Activated naive CD8-positive, alpha-beta T cell treated with anti-CD3 and anti-CD28 coated beads for 36 hours (primary cell): ENCODE measurements at places on chromosomes 13 and 19. TPM values are rescaled to one million over a fixed set of nuclear protein-coding genes. Genes with fewer than 3 reads are reported as not detected.

Gene ZNF575
- total RNA-seq = 2.0 TPM

Gene FGF21
- total RNA-seq = not detected

DNA sequence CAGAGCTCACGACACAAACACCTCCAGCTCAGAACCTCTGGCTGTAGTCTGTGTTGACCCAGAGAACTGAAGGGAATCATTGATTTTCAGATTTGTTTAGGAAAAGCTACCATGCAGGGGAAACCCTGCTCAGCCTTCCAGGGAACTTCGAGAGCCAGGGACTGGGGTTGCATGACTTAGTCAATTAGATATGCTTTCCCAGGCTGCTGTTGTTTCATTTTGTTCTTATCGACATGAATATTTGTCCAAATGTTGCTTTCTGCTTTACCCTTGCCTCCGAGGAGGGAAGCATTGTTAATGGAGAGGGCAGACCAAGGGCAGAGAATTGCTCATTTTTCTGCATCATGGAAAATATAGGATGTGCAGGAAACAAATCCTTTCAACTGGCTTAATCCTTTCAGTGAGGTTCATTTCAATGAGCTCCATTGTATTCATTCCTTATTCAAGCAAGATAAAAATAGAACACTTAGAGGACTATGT lies 82.5 kb downstream of the KLF5 start:
- no peak for DNase-seq

- no peak for DNase-seq
Observed at GRCh38 chr13:106083620-106084350, 451.7 kb downstream of the EFNB2 start.

DNA sequence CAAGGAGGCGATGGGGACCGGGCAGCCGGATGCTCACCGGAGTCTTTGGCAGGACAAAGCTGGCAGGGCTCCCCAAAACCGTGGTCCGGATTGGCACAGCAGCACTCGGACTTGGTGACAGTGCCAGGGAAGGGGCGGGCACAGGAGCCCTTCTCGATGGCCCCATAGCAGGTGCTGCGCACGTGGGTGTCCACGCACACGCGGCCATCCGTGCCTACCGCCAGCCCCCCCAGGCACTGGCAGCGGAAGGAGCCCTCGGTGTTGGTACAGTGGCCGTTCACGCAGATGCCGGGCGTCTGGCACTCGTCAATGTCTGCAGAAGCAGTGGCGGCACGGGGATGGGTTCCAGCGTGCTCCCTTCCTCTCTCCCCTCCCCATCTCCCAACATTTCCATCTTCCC lies 17.9 kb downstream of the FBN3 start:
- DNase-seq = no peak

GRCh38 chr19:4656102-4656501 lies 14.0 kb downstream of the MYDGF start:
- DNase-seq = no peak

Gene TTC9B
- not detected for total RNA-seq

Gene NTF4
- not detected for total RNA-seq

Gene NDUFA7
- total RNA-seq = 84.8 TPM

DNA sequence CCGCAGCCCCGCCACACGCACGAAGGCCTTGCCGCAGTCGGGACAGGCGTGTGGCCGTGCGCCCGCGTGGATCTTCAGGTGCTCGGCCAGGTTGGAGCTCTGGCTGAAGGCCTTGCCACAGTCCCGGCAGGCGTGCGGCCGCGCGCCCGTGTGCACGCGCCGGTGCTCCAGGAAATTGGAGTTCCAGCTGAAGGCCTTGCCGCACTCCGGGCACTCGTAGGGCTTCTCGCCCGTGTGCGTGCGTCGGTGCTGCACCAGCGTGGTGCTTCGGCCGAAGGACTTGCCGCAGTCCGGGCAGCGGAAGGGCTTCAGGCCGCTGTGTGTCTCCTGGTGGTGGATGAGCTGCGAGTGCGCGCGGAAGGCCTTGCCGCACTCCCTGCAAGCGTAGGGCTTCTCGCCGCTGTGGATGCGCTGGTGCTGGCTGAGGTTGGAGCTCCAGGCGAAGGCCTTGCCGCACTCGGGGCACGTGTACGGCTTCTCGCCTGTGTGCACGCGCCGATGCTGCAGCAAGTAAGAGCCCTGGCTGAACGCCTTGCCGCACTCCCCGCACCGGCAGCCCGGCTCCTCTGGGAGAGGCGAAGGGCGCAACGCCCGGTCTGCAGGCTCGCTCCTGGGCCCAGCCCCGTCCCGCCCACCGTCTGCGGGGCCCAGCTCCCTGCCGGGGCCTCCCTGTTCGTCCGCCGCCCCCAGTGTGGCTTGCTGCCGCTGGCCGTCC lies 3.6 kb upstream of the A1BG start:
- DNase-seq = no peak

Gene TSHZ3
- total RNA-seq = 0.06 TPM

- DNase-seq = no peak
Observed at GRCh38 chr13:99540530-99540929, 39.3 kb downstream of the TM9SF2 start.

GRCh38 chr19:19443902-19444680 lies 38.6 kb downstream of the GATAD2A start:
- DNase-seq = no peak

- DNase-seq = no peak
Observed at GRCh38 chr13:94666065-94666464, 46.3 kb downstream of the SOX21 start.

Gene CCNE1
- total RNA-seq = 36.9 TPM

GRCh38 chr13:41193919-41194824 lies at the start of gene KBTBD7:
Gene KBTBD7, minus strand, starts transcription at chr13:41194569. Its CDS starts 312 bp downstream, at chr13:41194257.
- peak; percentile 97 for DNase-seq

DNA sequence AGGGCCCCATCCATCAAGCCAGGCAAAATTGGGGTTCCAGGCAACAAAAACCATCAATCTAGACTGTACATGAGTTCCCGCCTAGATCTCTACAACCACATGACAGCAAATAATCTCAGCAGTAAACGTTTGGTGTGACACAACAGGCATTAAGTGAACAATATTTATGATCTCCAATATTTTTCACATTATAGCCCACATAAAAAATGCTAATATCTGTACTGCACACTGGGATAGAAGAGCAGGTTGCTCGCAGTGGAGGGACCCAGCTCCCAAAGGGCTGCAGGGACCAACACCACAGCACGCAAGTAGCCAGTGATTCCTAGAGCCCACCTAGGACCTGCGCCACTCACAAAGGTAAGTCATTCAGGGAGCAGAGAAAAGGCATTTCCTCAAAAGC lies 25.9 kb downstream of the LATS2 start:
- DNase-seq = no peak
